ENCODE measurements at places on chromosomes 12 and 14.

DNA sequence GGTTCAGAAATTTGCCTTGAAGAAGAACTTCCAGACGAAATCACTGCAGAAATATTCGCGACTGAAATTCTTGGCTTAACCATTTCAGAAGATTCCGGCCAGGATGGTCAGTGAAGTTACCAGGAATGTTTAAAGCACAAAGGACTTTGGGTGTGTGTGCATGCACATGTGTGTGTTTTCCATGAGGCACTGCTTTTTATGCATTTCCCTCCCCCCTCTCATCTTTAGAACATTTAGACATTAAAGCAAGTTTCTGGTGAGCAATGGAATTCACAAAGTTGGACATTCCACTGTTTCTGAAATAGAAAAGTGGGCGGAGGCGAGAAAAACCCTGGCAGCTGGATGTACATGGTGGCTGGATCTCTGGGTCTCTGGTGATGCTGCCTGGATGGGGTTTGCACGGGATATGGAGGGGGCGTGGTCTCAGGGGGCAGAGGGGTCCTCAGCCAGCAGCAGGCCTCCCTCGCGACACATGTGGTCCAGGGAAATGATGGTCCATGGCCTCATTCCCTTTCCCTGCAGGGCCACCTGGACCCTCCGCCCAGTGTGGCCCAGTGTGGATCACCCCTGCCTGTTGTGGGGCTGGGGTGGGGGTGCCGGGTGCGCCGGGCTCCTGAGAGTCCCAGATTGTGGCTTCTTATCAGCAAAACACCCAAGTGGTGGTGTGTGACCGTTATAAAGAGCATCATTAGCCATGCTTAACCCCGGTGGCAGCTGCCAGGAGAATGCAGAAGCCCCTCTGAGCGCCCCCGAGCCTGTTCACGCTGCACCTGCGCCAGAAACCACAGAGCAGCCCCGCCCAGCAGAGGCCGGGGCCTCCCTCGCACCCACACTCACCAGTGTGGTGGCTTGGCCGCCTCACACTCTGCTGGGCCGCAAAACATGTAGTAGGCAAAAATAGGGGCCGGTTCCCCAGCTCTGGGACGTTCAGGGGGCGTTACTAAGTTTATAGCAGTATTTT is 17.8 kb upstream of the BCL7A start:
- no peak for DNase-seq

DNA sequence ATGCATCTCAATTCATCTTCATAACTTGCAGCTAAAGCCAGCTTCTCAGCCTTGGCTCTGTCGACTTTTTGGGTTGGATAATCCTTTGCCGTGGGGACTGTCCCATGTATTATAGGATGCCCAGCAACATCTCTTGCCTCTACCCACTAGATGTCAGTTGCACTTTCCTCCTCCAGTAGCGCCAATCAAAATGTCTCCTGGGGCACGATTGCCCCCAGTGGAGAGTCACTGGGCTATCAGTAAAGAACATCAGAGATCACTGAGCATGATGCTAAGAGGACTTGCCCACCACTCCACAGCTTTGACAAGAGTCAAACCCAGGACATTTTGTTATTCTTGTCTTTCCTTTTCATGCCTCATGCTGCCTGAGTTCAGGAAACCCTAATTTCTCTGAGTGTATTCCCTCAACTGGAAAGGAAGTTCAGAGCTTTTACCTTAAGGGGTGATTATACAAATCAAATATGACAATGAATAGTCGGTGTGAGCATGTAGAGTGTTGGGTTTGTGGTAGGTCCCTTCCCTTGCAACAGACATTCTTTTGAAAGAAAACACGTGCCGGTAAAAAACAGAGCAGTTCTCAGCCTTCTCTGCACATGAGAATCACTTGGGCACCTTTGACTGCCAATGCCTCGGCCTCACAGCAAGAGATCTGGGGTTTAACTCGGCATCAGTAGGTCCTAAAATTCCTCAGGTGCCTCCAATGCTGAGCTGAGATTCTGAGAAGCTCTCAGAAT is 980.6 kb downstream of the VRK1 start:
- DNase-seq, result no peak

DNA sequence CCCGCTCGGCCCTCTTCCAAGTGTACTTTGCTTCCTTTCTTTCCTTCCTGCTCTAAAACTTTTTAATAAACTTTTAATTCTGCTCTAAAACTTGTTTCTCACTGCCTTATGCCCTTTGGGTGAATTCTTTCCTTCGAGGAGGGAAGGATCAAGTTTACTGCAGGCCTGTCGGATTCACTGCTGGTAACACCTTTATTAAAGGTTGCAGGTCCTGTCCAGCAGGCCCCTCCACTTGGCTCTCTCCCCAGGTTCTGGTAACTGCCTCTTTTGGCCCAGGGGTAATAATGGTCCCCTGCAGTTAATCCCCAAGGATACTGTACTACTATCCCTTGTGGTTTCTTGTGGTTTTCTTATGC is 152.7 kb upstream of the EEA1 start:
- DNase-seq, result no peak

GRCh38 chr12:97639702-97640101 is 177.1 kb downstream of the RMST start:
- DNase-seq, result no peak

GRCh38 chr14:100222224-100223093 is 16.5 kb upstream of the YY1 start:
- no peak for DNase-seq

GRCh38 chr14:77052281-77053044 is 24.0 kb upstream of the IRF2BPL start:
- no peak for DNase-seq

GRCh38 chr14:38217553-38217952 is 9.8 kb downstream of the SSTR1 start:
- DNase-seq, result no peak

GRCh38 chr14:60064491-60065072 is 27.1 kb upstream of the PCNX4 start:
- peak; percentile 40 for DNase-seq

- no peak for DNase-seq
Observed at GRCh38 chr12:111574797-111575443, 24.2 kb downstream of the ATXN2 start.

DNA sequence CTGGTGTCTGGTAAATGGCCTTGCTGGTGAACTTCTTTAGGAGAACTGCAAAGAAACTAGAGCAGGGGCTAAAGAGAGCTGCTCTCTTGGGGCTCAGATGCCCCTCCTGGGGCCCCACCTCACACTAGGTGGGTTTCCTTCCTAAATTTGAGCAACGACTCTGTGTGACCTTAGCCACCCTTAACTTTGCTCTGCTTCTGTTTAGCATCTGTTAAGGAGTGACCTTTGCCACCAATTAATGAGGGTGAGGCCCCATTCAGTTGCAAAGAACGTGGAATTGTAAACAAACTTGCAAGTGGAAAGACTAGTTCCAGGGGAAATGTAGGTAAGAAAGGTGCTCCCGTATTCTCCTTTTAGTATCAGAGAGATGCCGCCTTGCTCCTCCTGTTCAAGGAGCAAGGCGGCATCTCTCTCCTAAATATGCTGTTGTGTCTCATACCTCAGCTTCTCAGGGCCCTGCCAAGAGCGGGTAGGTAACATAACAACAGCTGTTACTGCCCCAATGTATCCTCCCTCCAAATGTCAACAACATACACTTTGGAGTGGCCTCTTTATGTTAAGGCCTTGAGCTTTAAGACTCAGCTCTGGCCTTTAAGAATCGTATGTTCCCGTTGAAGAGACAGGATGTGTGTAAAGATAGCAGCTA is 77.6 kb upstream of the FUT8 start:
- DNase-seq, result no peak

GRCh38 chr14:75254381-75254822 is 24.2 kb upstream of the FOS start:
- peak; percentile 50 for DNase-seq

DNA sequence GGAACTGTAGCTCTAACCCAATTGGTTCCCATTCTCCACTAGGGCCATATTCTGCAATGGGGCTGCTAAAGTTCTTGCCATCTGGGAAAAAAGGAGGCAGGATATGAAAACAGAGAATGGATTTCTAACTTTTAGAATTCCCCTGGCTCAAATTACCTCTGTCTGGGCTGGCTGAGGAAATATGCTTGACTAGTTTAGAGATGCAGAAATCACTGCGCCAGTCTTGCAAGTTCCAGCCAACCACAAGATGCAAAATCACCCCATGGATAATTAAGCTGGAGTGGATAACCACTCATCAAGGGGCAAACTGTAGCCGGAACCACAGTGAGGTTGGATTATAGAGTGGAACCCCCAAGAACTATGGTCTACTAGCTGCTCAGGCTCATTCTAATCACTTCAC is 126.3 kb downstream of the RALGAPA1 start:
- DNase-seq, result no peak

DNA sequence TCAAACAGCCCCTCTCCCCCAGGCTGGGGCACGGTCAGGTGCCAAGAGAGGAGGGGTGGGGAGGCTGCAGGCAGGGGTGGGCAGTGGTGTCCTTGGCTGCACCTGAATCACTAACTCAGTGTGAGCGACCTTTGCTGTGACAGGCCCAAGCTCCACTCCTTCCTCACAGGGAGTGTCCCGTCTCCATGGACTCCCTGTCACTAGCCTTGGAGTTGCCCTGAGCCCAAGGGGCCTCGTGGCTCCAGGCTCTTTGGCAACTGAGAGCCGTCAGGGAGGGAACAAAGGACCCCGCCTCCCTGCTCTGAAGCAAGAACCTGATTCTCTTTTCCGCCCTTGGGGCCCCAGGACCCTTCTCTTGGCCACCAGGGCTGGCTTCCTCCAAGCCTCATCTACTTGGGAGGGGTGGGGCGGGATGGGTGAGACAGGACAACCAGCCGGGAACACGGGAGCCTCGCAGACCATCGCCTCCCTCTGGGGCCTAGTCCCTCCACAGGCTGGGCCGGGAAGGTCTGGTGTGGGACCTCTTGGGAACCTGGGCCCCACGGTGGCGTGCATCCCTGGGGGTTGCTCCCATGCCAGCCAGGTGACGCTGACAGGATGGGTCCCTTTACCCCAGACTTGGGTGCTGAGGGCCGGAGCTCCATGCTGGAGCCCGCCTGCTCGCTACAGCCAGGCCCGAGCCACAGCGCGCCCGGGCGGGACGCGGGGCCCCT is 935 bp upstream of the ADSS1 start:
- no peak for DNase-seq

- no peak for DNase-seq
Observed at GRCh38 chr14:38828183-38828827, 274.7 kb downstream of the SEC23A start.

GRCh38 chr14:70622111-70622712 is 19.5 kb upstream of the TTC9 start:
- DNase-seq, result peak; percentile 11

- no peak for DNase-seq
Observed at GRCh38 chr14:44895716-44896115, 66.0 kb downstream of the KLHL28 start.

- no peak for DNase-seq
Observed at GRCh38 chr12:30823156-30823699, 68.5 kb upstream of the CAPRIN2 start.

- DNase-seq, result no peak
Observed at GRCh38 chr14:104592785-104593184, 11.8 kb downstream of the TMEM179 start.

GRCh38 chr14:64649383-64649998 is 54.7 kb upstream of the PLEKHG3 start:
- DNase-seq, result no peak

DNA sequence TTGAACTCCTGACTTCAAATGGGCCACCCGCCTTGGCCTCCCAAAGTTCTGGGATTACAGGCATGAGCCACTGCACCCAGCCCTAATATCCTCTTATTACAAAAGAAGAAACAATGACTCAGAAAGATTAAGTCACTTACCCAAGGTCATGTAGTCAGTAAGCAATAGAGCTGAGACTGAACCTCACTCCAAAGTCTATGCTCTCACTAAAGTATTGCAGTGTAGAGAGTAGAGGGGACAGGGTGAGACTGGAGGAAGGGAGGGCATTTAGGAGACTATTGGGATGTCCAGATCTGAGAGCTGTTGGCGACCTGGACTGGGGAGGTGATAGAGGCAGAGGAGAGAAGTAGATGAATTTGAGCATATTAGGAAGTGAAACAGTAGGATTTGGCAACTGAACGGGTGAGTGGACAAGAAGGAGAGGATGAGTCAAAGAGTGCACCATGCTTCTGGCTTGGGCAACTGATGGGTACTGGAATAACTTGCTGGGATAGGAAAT is 11.8 kb downstream of the P2RX7 start:
- DNase-seq, result no peak

GRCh38 chr12:3606128-3606527 is 115.1 kb downstream of the PRMT8 start:
- no peak for DNase-seq

- no peak for DNase-seq
Observed at GRCh38 chr12:92518071-92518470, 184.7 kb upstream of the PLEKHG7 start.

GRCh38 chr12:102812344-102812743 is 104.7 kb downstream of the PAH start:
- no peak for DNase-seq

DNA sequence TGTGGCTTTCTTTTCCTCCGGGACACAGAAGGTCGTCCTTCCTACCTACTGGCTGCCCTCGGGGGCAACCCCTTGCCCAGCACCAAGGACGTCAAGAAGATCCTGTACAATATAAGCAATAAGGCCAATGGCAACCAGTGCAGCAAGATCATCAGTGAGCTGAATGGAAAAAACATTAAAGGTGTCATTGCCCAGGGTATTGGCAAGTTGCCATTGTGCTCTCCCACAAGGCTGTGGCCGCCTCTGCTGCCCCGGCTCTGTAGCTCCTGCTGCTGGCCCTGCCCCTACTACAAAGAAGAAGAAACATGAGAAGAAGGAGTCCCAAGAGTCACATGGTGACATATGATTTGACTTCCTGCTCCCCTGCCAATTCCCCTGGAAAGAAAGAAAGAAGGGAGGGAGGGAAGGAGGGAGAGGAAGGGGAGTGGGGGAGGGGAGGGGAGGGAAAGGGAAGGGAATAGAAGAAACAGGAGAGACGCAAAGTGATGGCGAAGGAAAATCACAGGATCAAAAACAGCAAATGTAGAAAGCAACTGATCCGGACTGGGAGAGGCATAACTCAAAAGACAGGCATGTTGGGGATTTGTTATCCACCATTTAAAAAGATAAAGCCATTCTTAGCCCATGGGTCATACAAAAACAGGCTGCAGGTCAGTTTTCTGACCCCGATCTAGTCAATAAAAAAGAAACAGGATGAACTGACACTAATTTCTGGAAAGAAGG is 61.3 kb upstream of the RESF1 start:
- DNase-seq, result peak; percentile 69

- DNase-seq, result peak; percentile 96
Observed at GRCh38 chr12:115872919-115873357, 404.6 kb downstream of the MED13L start.

DNA sequence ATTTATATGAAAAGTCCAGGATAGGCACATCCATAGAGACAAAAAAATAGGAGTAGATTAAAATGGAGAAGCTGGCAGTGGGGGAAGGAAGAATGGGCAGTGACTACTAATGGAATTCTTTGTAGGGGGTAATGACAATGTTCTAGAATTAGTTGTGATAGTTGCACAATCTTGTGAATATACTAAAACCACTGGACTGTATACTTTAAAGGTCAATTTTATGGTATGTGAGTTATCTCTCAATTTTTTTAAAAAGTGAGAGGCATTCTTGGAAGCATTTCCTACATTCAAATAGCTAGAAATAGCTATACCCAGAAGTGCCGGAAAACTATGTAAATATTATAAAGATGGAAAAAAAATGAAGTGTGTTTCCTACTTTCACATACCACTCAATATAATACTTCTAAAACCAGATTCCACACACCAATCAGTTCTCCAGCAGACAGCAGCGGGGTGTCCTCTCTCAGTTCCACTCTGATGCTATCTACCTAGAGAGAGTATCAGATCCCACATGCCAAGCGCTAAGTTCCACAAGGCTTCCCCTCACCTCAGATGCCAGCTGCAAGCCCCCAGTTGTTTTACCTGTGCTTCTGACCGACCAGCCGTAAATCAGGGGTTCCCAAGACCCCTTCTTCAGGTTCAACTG is 41.7 kb upstream of the NID2 start:
- DNase-seq, result no peak

- DNase-seq, result no peak
Observed at GRCh38 chr14:50775357-50775756, 55.6 kb downstream of the NIN start.
